ENCODE measurements at places on chromosomes 2 and 18.

GRCh38 chr2:227759411-227760118, 13.9 kb downstream of the SCYGR8 start:
- no peak for DNase-seq

DNA sequence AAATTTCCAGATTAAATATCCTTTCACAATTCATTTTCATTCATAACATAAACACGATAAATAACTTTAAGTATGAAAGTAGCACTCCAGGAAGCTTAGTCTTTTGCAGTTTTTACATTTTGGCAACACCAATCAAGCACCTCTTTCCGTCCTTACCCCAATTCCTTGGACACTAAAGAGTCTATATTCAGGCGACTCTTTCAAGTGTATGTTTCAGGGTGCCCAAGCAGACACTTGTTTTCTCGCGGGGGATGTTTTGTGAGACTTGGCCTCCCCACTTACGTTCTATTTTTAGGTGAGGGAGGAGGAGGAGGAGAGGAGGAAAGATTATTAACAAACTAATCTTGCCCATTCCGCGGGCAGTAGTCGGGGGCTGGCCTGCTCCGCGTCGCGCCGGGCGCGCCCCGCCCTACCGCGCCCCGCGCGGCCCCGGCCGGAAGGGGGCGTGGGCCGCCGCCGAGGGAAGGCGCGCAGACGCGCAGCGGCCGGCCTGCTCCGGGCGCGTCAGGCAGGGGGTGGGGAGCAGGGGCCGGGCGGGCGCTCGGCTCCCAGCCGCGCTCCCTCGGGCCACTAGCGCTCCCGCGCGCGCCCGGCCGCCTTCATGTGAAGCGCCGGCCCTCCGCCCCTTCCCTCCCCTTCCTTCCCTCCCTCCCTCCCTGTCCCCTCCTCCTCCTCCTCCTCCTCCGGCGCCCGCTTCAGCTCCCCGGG, at the start of gene ITPRID2:
ITPRID2 (plus strand) TSS at position 473 of the 708 bp plus-strand sequence. CDS start 337 bp downstream, outside the sequence.
- DNase-seq: peak; percentile 48

GRCh38 chr2:238225911-238226697, 13.7 kb downstream of the HES6 start:
- no peak for DNase-seq

GRCh38 chr2:228590681-228591080, 409.2 kb upstream of the SPHKAP start:
- no peak for DNase-seq

DNA sequence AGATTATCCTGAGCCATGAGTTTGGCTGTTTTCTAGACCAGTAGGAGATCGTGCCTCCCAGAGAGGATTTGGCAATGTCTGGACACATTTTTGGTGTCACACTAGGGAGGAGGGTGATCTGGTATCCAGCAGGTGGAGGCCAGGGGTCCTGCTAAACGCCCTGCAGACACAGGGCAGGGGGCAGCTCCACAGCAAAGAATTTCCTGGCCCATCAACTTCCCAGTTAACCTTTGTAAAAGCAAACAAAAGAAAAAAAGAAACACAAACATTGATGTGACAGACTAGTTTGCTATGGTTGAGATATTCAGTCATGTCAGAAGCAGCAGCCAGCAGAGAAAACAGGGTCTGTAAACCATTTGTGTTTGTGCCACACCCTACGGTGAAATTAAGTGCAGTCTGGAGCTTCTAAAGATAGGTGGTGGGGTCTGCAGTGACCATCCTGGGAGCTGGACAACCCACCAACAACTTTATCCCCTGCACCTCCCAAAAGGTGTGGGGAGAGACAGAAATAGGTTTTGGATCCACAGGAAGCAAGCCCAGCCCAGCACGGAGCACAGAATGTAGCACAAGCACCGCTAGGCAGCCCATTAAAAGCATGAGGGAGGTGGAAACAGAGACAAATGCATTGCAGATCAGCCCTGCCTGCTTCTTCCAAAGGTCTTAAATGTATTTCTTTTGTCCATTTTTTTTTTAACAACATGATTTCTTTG, 232.5 kb downstream of the MYT1L start:
- no peak for DNase-seq

GRCh38 chr2:121455446-121455845, 75.2 kb upstream of the RNU4ATAC start:
- DNase-seq: no peak

- DNase-seq: no peak
Observed at GRCh38 chr2:42268528-42269151, 92.4 kb downstream of the COX7A2L start.

DNA sequence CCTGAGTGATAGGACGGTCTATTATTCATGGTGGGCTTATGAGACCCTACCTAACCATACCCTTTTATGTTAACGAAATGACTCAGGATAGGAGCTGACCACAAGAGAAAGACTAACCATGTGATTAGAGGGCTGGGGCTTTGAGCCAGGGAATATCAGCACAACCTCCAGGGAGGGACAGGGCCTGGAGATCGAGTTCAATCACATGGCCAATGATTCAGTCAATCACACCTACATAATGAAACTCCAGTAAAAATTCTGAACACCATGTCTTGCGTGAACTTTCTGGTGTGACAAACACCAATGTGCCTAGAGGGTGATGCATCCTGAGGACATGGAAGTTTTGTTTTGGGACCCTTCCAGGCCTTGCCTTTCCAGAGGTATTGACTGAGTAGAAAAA, 2.2 kb upstream of the TEX51 start:
- DNase-seq: no peak

DNA sequence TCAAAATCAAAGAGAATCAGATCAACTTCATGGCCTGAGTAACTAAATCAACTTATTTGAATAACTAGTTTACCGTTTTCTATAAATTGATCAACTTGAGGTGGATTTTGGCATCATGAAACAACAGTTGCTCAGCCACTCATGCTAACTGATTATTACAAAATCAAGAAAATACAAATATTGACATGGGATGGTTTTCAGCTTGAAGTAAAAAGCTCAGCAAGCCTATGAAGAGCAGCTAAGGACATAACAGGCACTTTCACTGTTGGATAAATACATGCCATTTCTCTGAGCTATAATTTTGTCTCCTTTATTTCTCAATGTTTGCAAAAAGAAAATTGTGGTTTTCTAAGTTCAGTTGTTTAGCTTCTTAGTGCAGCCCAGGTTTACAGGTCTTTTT, 18.9 kb downstream of the SRD5A2 start:
- DNase-seq: no peak

DNA sequence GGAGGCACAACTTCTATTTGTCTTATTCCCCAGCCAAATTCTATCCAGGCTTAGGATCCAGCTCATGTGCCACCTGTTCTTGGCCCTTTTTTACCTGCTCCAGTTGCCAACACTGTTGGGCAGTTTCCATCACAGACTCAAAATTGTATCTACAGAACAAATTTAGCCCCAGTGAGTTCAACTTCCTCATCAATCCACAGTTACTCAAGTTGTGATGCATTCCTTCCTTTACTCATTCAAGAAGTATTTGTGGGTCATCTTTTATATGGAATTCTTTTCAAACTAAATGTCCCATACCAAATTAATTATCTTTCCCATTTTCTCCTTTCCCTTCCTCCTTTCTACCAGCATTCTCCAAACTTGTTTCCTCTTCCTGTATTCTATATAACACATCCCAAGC, 12.7 kb upstream of the DDX18 start:
- DNase-seq: no peak

DNA sequence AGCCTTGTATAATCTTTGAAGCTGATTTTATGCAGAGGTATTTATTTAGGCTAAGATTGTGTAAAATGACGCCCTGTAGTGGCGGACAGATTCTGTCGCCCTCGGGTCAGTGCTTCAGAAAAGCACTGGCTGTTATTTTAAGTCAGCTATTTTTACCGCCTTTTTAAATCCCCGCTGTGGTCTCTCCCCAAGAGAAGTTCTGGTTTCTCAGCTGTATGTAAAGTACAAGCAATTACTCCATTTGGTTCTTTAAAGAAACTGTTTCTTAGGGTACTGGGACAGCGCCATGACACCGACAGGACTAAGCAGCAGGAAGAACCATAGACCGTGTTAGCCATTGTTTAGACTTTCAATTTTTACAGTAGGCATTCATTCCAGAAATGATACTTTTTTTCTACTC, 65.0 kb downstream of the UGGT1 start:
- DNase-seq: no peak

GRCh38 chr2:239042551-239043320, 194.9 kb downstream of the TWIST2 start:
- no peak for DNase-seq

GRCh38 chr2:178997477-178997876, 52.5 kb downstream of the CCDC141 start:
- no peak for DNase-seq

DNA sequence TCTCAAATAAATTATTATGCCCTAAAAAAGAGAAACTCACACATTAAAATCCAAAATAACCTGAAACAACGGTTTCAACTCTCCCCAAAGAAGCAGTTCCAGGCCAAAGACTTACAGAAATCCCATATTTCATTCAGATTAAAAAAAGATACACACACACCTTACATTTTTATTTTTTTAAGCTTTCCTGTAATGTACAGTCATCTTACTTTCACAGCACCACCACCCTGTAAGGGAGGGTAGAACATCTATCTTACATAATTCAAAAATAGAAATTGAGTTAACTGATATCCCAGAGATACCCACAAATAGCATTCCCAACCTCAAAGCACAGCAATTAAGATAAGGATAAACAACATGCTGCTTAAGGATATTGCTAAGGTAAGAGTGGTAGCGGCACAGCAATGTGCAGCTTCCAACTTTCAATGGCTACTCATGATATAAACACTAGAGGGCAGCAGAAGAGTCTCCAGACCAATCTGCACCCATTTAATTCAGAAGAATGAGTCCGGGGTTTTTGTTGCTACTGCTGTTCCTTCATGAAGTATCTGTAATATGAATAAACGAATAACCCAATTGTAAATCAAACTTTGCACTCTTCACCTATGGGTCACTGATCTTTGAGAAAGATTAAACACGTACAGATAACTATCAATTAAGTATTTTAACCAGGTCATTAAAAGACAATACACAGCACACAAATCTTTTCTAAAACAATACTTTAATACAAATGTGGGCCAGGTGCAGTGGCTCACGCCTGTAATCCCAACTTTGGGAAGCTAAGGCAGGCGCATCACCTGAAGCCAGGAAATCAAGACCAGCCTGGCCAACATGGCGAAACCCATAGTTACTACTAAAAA, 11.3 kb downstream of the GFPT1 start:
- no peak for DNase-seq

GRCh38 chr2:219706823-219707281, 79.4 kb downstream of the SLC4A3 start:
- DNase-seq: no peak

DNA sequence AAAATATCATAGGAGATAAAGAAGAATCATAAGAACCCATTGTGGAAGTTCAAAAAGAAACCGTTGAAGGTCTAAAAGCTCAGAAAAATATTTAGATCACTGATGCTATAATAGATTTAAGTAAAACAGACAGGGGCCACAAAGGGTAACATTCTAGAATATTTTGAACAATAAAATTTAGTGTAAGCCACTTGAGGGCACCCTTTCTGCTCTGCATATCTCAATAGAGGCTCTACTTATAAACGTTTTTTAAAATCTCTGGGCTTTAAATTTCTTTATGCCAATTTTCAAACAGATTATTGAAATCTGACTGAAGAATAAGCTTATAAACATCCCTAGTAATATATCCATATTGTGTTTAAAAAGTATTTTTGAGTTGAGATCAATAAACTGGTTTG, 57.6 kb upstream of the IL1RL1 start:
- no peak for DNase-seq

GRCh38 chr2:74845217-74845751, 11.4 kb downstream of the HK2 start:
- no peak for DNase-seq

- DNase-seq: no peak
Observed at GRCh38 chr2:109270505-109271312, 141.7 kb downstream of the SH3RF3 start.

DNA sequence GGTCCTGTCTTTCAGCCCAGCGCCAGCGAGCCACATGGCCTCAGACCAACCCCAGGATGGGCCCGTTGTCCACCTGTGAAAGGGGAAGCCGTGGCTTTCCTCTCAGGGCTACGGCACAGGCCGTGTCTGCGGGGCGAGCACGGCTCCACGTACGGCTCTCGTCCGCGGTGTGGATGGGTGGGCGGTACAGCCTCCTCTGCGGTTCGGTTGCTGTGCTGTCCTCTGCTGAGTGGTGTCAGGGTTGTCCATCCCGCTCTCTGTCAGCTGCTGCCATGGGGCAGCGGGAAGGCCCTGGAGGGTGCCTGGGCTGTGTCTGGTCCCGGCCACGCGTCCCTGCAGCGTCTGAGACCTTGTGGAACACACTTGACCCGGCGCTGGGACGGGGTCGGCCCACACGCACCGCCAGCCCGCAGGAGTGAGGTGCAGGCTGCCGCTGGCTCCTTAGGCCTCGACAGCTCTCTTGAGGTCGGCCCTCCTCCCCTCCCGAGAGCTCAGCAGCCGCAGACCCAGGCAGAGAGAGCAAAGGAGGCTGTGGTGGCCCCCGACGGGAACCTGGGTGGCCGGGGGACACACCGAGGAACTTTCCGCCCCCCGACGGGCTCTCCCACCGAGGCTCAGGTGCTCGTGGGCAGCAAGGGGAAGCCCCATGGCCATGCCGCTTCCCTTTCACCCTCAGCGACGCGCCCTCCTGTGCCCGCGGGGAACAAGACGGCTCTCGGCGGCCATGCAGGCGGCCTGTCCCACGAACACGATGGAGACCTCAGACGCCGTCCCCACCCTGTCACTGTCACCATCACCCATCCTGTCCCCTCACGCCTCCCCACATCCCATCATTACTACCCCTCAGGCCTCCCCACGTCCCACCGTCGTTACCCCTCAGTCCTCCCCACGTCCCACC, 128.7 kb downstream of the NFATC1 start:
- no peak for DNase-seq

GRCh38 chr2:31255911-31256571, 22.1 kb downstream of the EHD3 start:
- DNase-seq: no peak
